ENCODE measurements at places on chromosomes 16 and 17.

- no peak for DNase-seq
Measured at GRCh38 chr16:9055661-9056060, 35.8 kb upstream of the HAPSTR1 start.

DNA sequence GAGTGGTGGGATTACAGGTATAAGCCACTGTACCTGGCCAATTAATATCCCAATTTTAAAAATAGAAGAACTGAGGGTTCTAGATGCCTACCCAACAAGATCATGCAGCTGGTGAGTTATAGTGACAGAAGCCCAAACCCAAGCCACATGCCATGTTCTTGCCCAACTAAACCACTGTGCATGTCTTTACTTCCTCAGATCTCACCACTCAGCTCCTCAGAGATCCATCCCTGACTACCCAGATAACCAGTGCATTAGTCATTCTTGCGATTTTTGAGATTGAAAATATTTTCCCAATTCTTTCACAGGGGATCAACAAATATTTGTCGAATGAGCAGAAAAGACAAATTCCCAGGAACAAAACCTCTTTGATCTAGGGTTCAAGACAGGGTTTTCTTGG lies 303.1 kb downstream of the CBLN1 start:
- no peak for DNase-seq

DNA sequence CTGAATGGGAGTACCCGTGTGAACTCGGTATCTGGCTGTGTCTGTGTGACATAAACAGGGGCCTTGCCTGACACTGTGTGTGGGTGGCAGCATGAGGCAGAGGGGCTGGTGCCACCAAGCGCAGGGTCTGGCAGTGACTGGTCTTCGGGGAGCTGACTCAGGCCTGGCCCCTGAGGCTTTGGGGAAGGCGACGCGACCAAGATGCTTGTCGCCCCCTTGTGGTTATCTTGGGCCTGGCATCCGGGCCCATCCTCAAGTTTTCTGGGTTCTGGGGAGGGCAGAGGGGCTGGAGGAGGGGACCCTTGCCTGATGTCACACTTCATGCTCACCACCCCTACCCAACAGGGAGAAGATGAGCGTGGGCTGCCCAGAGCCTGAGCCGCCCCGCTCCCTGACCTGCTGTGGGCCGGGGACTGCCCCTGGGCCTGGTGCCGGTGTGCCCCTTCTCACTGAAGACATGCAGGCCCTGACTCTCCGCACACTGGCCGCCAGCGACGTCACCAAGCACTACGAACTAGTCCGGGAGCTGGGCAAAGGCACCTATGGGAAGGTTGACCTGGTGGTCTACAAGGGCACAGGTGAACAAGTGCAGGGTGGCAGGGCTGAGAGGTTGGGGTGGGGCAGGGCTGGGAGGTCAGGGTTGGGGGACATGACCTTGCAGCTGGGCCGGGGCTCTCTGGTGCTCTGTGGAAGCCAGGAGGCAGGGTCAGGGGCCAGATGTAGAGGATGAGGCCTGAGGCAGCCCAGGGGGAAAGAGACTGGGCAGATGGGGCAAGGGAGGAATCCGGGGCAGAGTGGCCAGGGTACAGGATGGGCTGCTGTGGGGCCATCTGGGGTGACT lies 24.9 kb downstream of the SBK1 start:
- DNase-seq = no peak

GRCh38 chr17:37815536-37815935 lies 70.7 kb upstream of the HNF1B start:
- DNase-seq = no peak

- no peak for DNase-seq
Measured at GRCh38 chr16:3155972-3156371, 21.1 kb downstream of the ZNF213 start.

- no peak for DNase-seq
Measured at GRCh38 chr17:8954339-8954738, 11.2 kb downstream of the PIK3R5 start.

DNA sequence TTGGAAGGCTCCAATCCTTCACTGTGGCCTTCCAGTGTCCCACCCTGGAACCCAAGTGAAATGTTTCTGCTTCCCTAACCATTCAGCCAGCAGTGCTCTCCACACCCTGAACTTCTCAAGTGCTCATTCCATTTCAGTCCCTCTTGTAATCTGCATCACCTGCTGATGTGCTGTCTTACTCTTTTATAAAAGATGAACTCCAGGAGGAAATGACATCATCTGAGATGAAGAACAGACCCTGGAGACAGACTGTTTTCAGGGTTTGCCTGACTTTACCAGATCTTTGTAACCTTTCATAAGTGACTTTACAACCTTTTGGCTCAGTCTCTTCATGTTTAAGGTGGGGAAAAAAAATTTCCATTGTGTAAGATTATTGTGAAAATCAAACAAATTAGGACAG lies 61.3 kb downstream of the CNTNAP4 start:
- DNase-seq = no peak

GRCh38 chr16:86573646-86574508 lies 4.5 kb upstream of the FOXL1 start:
- DNase-seq = no peak

GRCh38 chr16:79915761-79916160 lies 315.2 kb upstream of the MAF start:
- DNase-seq = no peak

All from NCI-H2029 treated with DMSO at 0.1 percent for 48 hours (cell line).